Renal cortical epithelial cell (primary cell): ENCODE measurements at places on chromosomes 5 and 9.

GRCh38 chr9:12232836-12233235 is 460.3 kb upstream of the TYRP1 start:
- no peak for DNase-seq

DNA sequence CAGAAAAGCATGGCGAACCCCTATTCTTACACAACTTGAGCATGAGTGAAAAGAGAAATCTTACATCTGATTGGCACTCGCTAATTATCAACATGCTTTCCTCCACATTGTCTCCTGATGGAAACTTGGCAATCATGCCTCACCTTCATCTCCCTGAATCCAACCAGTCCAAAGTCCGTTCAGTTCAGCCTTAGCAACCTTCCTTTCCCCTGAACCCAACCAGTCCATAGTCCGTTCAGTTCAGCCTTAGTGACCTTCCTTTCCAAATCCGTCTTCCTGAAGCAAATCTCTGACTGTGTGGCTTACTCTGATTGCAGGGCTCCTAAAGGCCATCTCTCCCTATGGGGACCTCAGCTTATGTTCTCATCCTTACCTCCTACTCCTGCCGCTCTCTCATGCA is 538.3 kb upstream of the CLINT1 start:
- no peak for DNase-seq

GRCh38 chr5:89036704-89037489 is 153.9 kb upstream of the MEF2C start:
- DNase-seq, result peak; percentile 15

DNA sequence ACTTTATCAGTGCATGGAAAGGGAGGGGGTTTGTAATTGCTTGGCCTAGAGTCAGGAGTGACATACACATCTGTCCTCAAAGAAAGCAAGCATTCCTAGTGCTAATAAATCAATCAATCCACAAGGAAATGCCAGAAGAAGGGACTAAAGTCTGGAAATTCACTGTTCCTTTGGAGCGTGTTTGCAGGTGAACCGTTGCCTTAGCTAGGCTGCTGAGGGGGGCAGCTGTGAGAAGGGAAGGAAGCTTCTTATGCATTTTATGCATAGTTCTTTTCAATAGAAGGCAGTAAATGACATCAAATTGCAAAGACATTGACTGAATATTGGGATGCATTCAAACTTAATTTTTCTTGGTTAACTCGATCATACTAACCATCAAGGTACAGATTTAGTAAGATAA is 1092.5 kb upstream of the SEMA6A start:
- DNase-seq, result no peak

- peak; percentile 78 for DNase-seq
Measured at GRCh38 chr5:33011801-33012200, 300.7 kb downstream of the NPR3 start.

DNA sequence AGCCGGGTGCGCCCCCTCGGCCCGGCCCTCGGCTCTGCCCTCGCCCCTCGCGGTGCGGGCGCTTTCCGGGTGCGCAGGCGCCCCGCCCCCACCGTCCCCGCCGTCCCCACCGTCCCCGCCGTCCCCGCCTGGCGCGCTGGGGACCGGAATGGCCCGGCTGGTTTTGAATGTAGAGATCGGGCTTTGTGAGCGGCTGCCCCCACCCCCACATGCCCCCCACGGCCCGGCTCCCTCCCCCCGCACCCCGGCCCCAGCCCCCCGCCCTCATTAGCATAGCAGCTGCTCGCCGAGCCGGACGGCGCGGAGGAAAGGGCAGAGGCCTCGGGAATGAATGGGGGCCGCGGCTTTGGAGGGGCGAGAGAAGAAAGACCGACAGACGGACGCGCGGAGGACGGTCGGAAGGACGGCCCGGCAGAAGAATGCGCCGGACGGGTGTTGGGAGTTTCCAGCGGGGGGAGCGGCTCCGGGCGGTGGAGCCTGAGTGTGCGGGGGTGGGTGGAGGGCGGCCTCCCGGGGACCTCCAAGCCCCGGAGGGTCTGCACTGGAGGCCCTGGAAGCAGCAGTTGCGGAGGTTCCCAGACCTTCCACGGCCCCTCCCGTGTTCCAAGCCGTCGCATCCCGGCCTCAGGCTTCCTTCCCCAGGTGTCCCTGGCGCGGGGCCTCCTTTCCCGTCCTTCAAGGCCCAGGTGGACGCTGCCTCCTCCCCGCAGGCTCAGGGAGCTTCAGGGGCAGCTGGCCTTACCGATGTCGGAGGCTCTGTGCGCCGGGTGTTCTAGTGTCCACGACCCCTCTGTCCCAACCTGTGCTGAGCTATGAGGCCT is 6.0 kb downstream of the NRARP start:
- DNase-seq, result no peak

GRCh38 chr9:6787793-6788161 is 30.0 kb downstream of the KDM4C start:
- DNase-seq, result peak; percentile 8

GRCh38 chr5:135266303-135266635 is 132.8 kb downstream of the MACROH2A1 start:
- no peak for DNase-seq

GRCh38 chr5:76030343-76030742 is 52.8 kb upstream of the SV2C start:
- DNase-seq, result no peak

DNA sequence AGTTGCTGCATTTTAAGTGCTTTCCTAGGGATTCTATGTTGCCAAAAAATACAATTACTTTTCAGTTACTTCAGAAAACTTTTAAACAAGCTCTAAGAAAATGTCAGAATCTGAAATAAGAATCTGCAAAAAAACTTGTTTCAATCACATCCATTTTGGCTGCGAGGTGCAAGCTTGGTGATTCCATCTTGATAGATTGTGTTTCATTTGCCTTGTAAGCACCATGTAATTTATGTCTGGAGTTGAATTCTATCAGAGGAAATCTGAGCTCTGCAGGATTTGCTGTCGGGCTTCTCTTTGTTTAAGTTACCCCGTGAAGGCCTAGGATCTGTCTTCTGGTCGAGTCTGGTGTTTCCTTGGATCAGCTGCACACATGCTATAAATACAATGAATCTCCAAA is 40.4 kb upstream of the MAN2A1 start:
- DNase-seq, result no peak

DNA sequence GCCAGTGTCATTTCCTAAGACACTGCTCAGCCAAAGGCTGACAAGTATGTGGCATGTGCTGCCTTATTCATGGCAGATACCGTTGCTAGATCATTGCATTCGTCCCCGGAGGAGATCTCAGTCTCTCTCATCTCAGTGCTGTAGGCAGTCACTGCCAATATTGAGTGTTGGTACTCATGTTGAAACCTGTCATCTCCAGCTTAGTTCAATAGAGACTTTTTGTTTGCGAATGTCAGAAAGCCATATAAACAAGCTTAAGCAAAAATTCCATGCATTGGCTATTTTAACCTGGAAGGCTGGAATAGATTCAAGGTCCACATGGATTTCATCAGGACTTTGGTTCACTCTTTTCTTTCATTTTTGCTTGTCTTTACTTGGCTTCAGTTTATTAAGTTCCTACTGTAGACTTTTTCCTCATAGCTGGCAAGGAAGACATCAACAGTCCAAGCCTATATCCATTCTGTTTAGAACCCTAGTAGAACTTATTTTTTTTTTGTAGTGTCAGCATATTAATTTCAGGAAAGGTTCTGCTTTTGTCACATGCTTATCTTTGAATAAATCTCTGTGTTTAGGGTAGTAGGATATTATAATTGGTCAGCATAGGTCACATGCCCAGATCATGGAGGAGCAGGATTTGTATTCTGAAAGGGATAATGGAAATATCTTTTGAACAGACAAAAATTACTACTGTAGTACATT is 66.8 kb downstream of the FCHO2 start:
- DNase-seq, result no peak

- no peak for DNase-seq
Measured at GRCh38 chr9:73199886-73200285, 48.2 kb downstream of the ANXA1 start.

DNA sequence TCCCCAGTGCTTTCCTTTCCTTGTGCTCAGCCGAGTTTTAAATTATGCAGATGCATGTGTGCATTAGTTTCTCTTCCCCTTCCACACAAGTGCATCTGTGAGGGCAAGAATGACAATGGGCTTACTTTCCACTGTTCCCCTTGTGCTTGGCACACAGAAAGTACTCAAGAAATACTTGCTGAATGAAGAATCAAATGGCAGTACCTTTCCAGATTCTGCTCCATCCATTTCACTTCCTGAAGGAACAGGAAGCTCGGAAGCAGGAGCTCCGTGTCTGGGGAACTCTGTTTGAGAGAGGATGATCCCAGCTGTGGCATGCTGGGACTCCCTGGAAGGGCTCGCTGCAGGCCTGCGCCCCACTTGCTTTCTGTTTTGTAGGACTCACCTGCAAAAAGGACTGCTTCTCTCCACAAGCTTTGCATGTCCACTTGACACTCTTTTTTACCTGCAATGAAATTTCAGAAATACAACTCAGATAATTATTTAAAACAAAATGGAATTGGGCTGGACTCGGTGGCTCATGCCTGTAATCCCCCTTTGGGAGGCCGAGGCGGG is 5.5 kb downstream of the MRNIP start:
- DNase-seq, result no peak

DNA sequence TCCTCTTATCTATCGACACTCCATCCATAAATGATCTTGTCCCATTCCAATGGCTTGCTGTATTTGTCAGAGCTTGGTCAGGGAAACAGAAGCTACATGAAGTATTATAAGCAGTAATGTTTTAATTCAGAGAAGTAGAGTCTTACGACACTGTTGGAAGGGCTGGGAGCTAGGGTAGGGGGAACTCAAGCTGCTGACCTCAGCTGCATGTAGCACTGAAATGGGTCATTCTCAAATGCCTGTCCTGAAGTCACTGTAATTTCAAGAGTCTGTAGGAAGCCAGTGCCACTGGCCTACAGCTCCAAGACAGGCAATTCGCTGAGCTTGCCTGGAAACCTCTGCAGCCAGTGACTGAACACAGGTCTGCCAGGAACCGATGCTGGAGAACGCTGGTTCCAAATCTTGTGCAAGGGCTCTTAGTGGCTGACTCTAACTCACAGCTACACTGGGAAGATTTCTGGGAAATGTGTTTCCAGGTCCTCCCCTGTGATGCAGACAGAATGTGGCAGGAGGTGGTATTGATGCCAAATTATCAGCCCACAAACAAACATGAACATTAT is 532.4 kb downstream of the CCDC171 start:
- DNase-seq, result no peak

GRCh38 chr9:123454361-123454760 is 98.4 kb downstream of the CRB2 start:
- no peak for DNase-seq

DNA sequence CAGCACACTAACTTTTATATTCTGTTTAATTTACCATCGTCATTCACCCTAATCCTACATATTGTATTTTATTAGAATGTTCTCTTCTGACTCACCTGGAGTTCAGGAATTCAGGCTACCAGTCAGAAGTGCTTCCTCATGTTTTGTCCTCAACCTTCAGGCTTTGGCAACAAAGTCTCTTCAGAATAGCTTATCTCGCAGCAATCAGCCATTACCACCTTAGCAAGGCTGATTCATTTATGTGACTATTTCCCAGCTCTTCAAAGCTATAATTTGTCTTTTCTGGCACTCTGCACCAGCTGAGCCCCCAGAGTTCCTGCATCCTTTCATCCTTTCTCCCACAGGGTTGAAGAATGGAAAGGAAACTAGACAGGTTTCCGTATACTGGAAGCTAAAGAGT is 365.5 kb upstream of the CDH18 start:
- DNase-seq, result no peak

GRCh38 chr5:60504342-60504741 is 195.6 kb downstream of the DEPDC1B start:
- DNase-seq, result no peak

GRCh38 chr9:93464876-93465275 is 11.5 kb upstream of the FAM120AOS start:
- no peak for DNase-seq

DNA sequence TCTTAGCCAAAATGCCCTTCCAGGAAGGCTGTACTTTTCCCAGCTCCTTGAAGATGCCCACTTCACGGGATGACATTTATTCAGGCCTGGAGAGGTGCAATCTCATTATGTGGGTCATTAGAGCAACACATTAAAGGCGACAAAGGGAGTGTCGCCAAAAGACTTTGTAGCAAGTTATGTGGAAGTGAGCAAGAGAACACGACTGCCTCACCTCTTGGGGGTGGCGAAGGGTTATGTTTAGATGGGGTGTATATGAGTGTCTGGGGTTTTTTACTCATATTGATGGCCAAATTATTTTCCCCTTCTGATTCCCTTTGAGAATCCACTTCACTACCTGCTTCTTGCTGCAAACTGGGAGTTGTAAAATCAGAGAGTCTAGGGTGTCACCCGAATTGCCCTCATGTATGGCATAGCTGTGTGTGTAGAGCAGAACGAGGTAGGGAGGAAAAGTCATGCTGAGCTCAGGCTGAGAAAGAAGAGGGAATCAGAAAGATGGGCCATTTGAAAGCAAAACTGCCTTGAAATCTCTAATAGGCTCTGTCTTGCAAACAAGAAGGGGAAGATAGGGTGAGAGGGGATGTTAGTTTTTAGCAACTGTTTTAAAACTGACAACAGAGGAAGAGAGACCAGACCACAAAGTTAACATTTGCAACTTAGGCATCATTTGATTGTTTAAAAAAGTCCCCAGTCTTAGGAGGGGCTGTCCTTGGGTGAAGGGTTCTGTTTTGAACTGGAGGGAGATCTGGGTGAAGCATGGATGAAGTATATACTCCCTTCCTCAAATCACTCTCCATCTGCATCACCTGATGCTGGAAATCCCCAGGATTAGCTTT is 97.1 kb upstream of the IL12B start:
- DNase-seq, result no peak

DNA sequence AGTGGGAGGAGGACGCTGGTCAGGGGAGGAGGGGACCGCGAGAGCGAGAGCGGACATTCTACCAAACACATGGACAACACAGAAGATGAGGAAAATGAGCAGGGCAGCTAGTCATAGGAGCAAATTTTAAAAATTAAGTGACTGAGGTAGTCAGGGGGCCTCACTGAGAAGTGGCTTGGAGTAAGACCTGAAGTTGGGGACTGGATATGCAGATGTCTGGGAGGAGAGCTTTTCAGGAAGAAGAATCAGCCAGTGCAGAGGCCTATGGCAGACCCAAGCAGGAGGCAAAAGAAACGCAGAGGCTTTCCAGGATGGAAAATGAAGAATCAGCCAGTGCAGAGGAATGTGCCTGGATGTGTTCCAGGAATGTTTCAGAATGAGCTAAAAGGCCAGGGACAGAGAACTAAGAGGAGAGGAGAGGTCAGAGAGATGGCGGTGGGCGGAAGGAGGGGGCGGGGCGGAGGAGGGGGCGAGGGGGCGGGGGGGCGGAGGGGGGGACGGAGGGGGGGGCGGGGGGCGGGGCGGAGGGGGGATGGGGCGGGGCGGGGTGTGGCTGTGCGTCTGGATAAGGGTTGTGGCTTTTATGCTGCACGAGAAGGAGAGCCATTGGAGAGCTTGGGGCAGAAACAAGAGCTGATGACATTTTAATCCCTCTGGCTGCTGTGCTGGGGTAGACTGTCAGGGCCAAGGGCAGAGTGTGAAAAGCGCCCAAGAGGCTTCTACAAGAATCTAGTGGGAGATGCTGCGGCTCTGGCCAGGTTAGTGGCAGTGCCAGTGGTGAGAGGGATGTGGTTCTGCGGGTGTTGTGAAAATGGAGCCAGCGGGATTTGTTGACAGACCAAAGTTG is 129.6 kb downstream of the KCNIP1 start:
- peak; percentile 85 for DNase-seq
